ENCODE measurements at places on chromosomes 1 and 21.
A peak's percentile ranks its signal among the peaks of the same experiment; 100 is the strongest.

- DNase-seq = no peak
Observed at GRCh38 chr1:232901255-232901654, 49.2 kb upstream of the NTPCR start.

- no peak for DNase-seq
Observed at GRCh38 chr1:87785386-87785785, 456.7 kb downstream of the LMO4 start.

DNA sequence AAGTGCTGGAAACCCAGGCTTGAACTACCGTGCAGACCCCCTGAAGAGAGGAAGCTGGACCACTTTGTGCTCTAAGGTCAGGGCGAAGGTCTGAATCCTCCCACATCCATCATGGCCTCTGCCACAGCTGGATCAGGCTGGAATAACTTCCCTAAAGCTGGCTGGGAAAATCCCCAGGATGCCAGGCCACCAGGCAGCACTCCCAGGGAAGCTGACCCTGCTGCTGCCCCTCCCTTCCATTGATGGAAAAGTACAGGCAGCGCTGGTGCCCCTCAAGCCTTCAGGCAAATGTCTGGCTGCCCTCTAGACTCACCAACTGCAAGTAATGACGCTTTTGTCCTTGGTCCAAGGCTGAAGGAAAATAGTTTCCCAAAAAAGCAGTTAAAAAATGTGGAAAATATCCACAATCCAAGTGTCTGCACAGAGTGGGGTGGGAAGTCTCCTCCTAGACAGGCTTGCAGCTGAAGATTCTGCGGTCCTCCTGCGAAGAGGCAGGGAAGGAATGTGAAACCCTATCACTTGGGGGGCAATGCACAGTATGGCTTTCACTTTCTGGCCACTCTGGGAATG, 39.9 kb upstream of the TSPAN2 start:
- no peak for DNase-seq

- no peak for DNase-seq
Observed at GRCh38 chr1:20699558-20699957, 18.2 kb downstream of the KIF17 start.

DNA sequence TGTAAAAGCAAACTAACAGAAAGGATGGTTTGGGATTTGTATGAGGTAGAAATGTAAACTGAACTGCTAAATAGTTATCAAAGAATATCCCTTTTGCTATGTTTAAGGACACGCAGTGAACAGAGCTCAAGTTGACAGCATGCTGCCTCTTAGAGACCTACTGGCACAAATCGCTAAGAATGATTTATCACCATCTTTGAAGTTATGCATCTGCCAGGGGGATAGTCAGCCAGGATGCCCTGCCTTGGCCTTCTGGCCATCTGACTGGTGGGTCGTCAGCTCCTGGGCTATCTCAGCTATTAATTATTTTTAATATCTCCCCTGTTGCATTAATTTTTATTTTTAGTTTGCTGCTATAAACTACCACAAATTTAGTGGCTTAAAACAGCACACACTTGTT, 334.8 kb upstream of the KAZN start:
- no peak for DNase-seq

GRCh38 chr1:180920702-180921101, 8.0 kb downstream of the KIAA1614 start:
- no peak for DNase-seq

- no peak for DNase-seq
Observed at GRCh38 chr1:59568158-59568935, 246.4 kb upstream of the HOOK1 start.

GRCh38 chr1:154546264-154547063, 12.0 kb downstream of the UBE2Q1 start:
- peak; percentile 74 for DNase-seq

- no peak for DNase-seq
Observed at GRCh38 chr1:101193733-101194169, 43.1 kb upstream of the S1PR1 start.

DNA sequence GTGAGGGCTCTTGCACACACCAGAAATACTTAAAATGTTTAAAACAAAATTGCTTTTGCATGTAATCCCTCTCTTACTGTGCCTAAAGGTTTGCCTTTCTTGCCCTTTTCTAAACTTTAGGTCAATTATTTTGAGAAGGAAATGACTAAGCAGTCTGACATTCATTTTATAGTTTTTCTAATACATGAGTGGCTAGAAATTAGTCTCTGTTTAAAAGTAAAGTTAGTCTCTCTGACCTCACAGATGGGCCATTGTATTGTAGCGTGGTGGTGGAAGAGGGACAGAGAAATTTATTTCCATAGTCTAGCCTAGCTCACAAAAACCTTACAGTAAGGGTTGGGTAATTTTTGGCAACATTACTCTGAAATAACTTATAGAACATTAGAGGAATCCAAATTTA, 3.6 kb upstream of the COL11A1 start:
- DNase-seq = no peak

DNA sequence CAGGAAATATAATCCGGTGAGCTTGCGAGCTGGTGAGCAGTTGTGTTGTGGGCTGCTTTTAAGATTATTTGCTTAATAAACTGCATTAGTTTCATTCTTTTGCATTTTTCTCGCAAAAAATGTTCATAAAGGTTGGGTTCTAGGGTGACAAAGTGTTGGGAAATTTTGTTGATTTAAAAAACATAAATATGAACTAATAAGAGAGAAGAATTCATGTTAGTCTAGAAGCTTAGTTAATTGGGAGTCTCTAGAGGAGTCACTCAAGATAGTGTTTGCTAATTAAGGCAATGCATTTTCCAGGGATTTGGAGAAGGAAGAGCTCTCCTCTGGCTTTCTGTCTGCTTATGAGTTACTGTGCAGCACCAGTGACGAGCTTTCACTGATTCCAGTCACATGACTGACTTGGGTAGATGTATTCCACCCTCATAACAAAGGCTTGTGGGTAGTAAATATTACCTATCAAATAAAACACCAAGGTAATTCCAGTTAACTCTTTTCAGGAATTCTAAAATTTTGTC, 417.0 kb downstream of the PTBP2 start:
- no peak for DNase-seq

DNA sequence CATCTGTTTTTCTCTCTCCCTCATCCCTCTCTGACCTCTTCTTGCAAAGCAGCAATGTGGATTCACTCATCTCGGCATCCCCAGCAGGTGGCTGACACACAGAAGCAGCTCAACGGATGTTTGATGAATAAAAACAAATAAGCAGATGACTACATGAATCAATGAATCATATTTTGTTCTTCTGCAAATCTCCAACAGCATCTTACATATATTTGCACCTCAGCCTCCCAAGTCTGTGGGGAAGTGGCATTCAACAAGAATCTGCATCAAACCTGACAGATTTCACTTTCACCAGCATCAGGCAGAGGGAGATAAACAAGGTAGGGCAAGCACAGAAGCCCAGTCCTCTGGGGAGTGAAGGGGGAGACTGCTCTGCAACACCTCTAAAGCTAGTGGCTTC, 34.0 kb downstream of the CAPN8 start:
- no peak for DNase-seq

DNA sequence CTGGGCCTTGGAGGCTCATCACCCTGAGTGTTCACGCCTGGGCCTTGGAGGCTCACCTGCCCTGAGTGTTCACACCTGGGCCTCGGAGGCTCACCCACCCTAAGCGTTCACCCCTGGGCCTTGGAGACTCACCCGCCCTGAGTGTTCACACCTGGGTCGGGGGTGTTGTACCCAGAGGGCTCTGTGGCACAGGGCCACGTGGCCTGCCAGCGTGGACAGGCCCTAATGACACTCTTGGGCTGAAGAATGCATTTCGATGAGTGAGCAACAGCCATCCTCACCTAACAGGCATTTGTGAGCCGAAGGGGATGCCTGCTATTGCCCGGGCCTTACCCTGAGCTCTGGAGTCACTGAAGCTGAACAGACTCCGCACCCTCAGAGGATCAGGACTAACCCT, 17.5 kb downstream of the SLC19A1 start:
- no peak for DNase-seq

GRCh38 chr1:191546803-191547202, 611.5 kb upstream of the RGS18 start:
- DNase-seq = no peak

DNA sequence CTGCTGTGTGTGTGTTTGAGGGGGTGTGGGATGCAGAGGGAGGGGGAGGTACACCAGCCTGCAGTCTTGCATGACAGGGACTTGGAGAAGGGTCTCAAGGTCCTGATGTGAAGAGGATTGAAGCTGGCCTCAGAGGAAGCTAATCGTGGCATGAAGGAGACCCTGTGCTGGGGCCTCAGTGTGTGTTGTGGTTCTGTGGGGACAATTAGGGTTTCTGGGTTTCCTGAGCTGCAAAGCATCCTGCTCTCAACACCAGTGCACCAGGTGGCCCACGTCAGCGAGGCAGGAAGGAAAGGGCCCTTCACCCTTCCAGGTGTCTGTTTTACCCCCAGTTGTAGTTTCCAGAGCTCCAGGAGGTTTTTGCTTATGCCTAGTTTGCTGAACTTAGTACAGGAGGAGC, 52.8 kb downstream of the TENT5C start:
- DNase-seq = no peak

GRCh38 chr1:110185181-110185580, 24.9 kb upstream of the KCNC4 start:
- no peak for DNase-seq

DNA sequence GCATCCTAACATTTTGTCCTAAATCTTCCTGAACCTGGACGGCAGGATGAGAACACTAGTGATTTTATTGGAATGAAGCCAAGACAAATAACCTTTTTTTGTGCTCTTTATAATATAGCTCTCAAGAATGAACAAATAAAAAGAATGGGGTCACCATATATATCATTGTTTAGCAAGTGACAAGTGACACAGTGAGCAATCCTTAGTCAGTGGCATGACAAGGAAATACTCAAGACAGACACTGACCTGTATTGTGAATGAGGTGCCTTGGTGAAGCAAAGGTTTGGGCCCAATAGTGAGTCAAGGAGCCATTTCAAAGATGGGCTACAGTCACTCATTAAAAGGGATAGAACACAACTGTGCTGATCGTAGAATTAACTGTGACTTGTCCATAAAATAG, 35.7 kb downstream of the PTGFR start:
- DNase-seq = no peak

- DNase-seq = no peak
Observed at GRCh38 chr1:5847013-5847659, 145.1 kb downstream of the NPHP4 start.

GRCh38 chr1:223820971-223821370, 24.8 kb downstream of the TP53BP2 start:
- no peak for DNase-seq

- DNase-seq = no peak
Observed at GRCh38 chr1:204885790-204886189, 15.1 kb downstream of the NFASC start.

- DNase-seq = no peak
Observed at GRCh38 chr1:36279110-36279788, 26.9 kb upstream of the SH3D21 start.

DNA sequence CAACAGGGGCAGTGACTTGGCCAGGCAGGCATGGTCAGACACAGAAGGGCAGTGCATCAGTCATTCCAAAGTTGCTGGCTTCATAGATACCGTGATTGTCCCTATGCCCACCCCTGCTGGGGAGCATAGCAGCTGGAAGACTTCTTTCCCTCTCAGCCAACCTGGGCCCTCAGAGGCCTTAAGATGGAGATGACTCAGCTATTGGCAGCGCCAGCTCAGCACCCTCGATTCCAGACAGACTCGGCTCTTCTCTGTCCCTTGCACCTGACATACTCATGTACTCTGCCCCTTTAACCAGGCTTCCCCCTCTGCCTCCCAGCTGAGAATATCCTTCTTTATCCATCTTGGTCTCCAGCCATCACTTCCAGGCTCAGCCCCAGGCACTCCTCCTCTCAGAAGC, 16.8 kb downstream of the SLAMF8 start:
- no peak for DNase-seq

DNA sequence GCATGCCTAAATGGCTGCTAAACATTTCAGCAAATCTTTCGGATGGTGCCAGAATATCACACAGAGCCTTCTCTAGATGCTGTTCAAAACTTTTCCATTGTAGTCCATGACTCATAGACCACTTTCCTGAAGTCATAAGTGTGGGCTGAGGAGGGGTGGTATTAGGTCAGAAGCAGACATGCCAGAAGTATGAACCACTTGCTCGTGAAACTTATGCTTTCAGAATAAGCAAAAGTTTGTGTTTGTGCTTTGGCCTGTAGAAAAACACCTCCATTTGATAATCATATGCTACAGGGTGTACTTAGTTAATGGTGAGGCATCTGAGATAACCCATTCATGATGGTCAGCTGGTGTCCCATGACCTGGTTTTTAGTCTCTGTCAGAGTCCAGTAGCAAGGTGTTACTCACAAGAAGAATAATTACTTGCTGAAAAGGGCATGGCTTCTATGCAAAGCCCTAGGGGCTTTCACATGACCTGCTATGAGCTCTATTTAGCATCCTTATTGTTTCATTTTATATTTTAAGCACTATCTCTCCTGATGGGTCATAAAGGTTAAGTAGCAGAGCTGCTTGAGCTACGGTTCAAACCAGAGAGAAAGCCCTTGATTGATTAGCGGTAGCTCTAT, 183.1 kb upstream of the IVNS1ABP start:
- DNase-seq = no peak

GRCh38 chr1:39574646-39575045, 1.9 kb downstream of the PABPC4 start:
- DNase-seq = no peak

GRCh38 chr1:233143241-233143640, 152.3 kb downstream of the PCNX2 start:
- DNase-seq = no peak

- no peak for DNase-seq
Observed at GRCh38 chr1:200336901-200337391, 72.9 kb downstream of the ZNF281 start.

- no peak for DNase-seq
Observed at GRCh38 chr1:119711804-119712341, at the start of gene PHGDH. TSS of gene PHGDH (plus strand) at chr1:119711934. CDS start at chr1:119712023, 89 bp downstream.

DNA sequence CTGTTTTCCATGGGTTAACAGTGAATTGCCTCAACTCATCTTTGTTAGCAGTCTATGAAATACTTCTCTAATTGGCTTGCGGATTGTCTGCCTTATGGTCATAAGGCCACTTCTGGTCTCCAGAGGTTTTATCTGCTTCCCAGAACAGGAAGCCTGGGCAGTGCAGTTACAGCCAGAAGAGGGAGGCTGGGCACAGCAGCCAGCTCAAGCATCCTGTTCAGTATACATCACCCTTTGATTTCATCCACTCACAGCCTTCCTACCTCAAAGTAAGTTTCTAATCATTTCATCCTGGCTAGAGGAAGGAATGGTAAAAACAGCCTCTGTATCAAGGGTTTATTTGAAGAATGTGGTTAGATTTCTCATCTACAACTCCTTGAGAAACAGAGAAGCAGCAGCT, 311.5 kb upstream of the DEPDC1 start:
- no peak for DNase-seq

DNA sequence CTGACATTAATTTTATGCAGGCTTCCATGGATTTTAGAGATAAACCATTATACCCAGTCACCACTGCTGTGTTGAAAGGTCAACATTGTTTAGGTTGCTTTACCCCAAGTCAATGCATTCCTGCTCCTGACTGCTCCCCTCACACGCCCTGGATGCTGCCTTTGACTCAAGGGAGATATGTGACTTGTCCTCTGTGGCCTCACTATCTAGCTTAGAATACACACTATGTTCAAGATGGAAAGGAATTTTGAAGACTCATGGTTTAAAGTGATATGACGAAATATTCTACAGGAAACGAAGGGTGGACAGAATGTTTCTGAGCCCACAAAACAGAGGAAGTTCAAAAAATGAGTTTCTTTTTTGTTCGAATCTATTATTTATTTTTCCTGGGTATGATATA, 170.4 kb upstream of the NR5A2 start:
- peak; percentile 90 for DNase-seq

GRCh38 chr1:214899908-214900460, 182.6 kb upstream of the KCNK2 start:
- DNase-seq = no peak

Measured in AML-193 (cell line).